ENCODE measurements at places on chromosomes 7 and 10.

GRCh38 chr7:1849351-1850041 lies 179.4 kb downstream of the ELFN1 start:
- no peak for DNase-seq

GRCh38 chr7:140348161-140348849 lies 50.0 kb downstream of the SLC37A3 start:
- no peak for DNase-seq

GRCh38 chr7:25989140-25989705 lies 162.8 kb upstream of the NFE2L3 start:
- no peak for DNase-seq

DNA sequence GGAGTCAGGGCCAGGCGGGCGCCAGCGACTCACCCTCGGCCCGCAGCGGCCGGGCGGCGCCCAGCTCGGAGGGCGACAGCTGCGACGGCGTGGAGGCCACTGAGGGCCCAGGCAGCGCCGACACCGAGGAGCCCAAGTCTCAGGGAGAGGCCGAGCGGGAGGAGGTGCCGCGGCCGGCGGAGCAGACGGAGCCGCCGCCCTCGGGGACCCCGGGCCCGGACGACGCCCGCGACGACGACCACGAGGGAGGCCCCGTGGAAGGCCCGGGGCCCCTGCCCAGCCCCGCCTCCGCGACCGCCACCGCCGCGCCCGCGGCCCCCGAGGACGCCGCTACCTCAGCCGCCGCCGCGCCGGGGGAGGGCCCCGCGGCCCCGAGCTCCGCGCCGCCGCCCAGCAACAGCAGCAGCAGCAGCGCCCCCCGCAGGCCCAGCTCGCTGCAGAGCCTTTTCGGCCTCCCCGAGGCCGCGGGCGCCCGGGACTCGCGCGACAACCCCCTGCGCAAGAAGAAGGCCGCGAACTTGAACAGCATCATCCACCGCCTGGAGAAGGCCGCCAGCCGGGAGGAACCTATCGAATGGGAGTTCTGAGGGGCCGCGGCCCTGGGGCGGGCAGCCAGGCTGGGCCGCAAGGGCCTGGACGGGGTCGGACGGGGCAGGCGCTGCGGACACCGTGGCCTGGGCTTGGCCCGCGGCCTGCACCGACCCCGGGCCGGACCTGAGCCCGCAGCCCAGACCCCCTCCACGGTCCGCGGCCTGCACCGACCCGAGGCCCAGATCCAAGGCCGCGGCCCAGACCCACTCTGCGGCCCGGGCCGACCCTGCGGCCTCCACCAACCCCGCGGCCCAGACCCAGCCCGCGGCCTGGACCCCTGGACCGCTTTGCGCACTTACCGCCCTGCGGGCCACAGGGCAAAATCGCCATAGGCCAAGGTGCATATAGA lies 37.9 kb upstream of the SH2B2 start:
- DNase-seq, result peak; percentile 48

GRCh38 chr10:118605694-118606093 lies 10.2 kb upstream of the PRLHR start:
- no peak for DNase-seq

DNA sequence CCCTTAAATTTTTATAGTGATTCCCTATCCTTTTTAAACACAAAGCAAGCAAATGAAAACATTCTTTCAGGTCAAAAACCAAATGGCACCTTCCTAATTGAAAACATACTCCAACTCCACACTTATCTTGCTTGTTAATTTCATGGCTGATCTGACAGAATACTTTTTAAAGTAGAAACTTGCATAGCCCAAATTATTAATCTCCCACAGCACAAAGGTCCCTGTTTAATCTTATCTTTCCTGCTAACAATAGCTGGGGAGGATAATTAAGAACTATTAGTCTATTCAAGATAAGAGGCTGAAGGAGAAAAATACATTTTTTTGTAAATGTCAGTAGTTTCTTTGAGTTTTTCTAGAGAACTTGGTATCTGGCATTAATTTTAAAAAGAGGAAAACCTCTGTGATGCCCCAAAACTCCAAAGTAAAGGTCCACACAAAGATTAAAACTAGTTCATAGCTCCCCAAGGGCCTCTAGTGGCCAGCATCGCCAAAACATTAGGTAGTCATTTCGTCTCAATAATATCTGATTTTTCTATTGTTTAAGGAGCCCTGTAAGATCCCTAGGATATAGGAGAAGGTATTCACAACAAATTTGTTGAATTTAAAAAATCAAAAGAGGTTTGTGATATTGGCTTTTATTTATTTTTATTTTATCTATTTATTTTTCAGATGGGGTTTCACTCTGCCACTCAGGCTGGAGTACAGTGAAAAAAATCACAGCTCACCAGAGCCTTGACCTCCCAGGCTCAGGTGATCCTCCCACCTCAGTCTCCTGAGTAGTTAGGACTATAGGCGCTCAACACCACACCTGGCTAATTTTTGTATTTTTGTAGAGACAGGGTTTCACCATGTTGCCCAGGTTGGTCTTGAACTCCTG lies 14.7 kb downstream of the CDNF start:
- peak; percentile 45 for DNase-seq

GRCh38 chr10:74921744-74922143 lies 95.3 kb downstream of the KAT6B start:
- peak; percentile 97 for DNase-seq

GRCh38 chr7:731440-732085 lies 4.5 kb upstream of the PRKAR1B start:
- DNase-seq, result no peak

DNA sequence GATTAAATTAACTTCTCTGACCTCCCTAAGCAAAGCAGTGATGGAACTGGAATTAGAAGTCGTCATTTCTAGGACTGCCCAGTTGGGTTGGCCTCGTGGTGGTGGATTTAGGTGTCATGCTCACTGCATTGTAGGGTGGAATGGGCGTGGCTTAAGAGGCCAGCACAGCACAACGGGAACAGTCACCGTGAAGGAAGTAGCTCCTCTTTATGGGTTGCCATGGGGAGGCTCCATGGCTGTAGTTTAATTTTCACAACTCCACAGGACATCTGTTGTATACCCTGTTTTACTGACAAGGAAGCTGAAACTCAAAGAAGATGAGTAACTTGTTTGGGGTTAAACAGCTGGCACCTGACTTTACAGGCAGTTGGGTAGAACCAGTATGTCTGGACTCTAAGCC lies 208.3 kb downstream of the CELF2 start:
- DNase-seq, result no peak

- no peak for DNase-seq
Observed at GRCh38 chr10:20281579-20281978, 465.3 kb downstream of the PLXDC2 start.

GRCh38 chr10:103757531-103758293 lies 97.7 kb downstream of the SH3PXD2A start:
- DNase-seq, result peak; percentile 79
